ENCODE measurements at places on chromosomes 1 and 21. TPM values are rescaled to one million over a fixed set of nuclear protein-coding genes. Genes with fewer than 3 reads are reported as not detected.

SSU72 gene
- 104 TPM for total RNA-seq

DNA sequence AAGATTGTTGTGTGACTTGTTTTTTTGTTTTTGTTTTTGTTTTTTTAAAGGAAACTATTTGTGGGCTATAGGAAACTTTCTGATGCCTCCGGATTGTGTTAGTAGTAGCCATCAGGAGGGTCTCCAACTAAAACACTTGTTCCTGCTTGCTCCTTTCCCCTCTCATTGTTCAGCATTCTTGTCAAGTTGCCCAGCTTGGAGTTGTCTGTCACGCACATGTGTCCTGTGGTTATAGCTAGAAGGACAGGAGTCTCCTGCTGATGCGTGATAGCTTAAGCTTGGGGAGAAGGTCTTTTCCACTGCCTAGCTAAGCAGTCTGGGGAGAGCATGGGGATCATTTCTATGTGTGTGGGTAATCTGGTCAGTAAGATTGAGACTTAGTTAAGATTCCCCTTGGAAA lies 3.2 kb upstream of the LYPLA2 start:
- no peaks in the 10 kb centered on the region for H3K27me3 ChIP-seq
- DNase-seq = no peak
- H3K4me3 ChIP-seq = no peak overlapping the region
- no peak overlapping the region for H3K27ac ChIP-seq
- peaks cover 54% of the 10 kb centered on the region for H3K36me3 ChIP-seq

MEF2D gene
- 96.8 TPM for total RNA-seq

DNA sequence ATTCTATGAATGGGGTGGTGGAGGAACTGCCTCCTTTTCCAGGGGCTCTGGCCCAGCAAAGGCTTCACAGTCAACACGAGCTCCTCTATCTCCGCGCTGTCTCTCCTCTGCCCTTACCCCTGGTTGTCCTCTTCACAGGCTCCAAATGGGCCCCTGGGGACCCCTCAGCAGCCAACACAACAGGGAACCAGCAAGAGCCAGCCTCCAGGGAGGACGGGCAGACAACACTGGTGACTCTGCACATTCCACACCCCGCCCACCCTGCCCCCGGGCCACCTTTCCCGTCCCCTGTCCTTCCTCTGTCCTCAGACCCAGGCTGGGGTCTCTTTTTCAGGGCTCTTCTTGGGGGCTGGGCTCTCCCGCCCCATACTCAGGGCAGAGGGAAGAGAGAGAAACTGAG lies 17.5 kb upstream of the ETV3 start:
- peaks cover 27% of the 10 kb centered on the region for H3K27me3 ChIP-seq
- no peak for DNase-seq
- peaks cover 31% of the 10 kb centered on the region for H3K4me1 ChIP-seq
- peak overlapping the region; percentile 46 for H3K27ac ChIP-seq
- H3K36me3 ChIP-seq = no peaks in the 10 kb centered on the region

GRCh38 chr1:209999005-209999404 lies 61.0 kb downstream of the SYT14 start:
- no peak for DNase-seq
- H3K27ac ChIP-seq = no peak overlapping the region
- no peaks in the 10 kb centered on the region for H3K36me3 ChIP-seq
- peaks cover 35% of the 10 kb centered on the region for H3K27me3 ChIP-seq
- no peak overlapping the region for H3K4me3 ChIP-seq

CD101 gene
- total RNA-seq = 0.74 TPM

DNA sequence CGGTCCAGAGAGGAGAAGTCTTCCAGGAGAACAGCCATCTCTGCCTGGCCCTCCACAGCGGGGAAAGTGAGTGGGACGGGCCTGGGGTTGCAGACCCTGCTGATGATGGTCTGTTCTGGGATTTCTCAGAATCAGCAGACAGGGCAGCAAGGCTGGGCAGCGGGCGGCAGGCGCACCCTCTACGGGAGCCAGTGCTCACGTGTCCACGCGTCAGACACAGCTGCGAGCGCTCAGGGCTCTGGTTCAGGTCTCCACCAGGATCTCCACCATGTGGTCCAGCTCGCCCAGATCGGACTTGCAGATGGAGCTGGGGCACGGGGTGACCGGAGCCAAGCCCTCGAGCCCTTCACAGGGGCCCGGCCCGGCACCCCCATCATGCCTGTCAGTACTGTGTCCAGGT lies 5.5 kb downstream of the CLCA4 start:
- no peak for DNase-seq
- H3K36me3 ChIP-seq = no peaks in the 10 kb centered on the region
- H3K4me3 ChIP-seq = no peak overlapping the region

AGRN gene
- 13.0 TPM for total RNA-seq

DNA sequence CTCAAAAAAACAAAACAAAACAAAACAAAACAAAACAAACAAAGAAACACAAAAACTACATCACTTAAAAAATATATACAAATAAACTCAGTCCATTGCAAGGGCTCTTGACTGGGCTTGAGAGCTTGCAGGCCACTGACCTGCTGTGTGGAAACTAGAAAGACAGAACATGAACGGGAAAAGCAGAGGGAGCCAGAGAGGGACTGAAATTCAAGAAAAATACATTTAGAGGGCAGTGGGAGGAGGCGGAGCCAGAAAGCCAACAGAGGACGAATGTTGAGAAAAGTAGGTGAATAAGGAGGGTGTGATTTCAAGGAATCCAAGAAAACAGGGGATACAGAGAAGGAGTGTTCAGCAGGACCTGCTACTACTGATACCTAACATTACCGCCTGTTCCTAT lies 41.4 kb upstream of the PLA2G2C start:
- H3K27me3 ChIP-seq = peaks cover 99% of the 10 kb centered on the region
- H3K36me3 ChIP-seq = no peaks in the 10 kb centered on the region
- no peak overlapping the region for H3K27ac ChIP-seq

CLCNKA gene
- total RNA-seq = 0.16 TPM

DNA sequence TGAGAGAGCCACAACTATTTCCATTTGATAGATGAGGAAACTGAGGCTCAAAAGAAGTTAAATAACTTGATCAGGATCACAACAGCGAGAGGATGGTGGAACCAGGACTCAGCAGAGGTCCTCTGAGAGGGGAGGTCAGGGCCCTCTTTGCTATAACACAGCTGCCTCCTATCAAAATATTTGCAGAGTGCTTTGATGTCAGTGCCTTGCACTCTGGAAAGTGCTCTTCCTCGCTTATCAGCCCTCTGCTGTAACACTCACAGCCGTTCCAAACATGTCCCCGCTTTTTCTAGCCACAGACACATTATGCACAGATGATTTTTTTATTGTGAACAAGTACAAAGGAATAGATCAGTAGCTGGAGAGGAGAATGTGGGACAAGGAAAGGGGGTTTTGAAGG lies 71.8 kb upstream of the ARHGAP29 start:
- no peak for DNase-seq
- no peaks in the 10 kb centered on the region for H3K27me3 ChIP-seq

DNA sequence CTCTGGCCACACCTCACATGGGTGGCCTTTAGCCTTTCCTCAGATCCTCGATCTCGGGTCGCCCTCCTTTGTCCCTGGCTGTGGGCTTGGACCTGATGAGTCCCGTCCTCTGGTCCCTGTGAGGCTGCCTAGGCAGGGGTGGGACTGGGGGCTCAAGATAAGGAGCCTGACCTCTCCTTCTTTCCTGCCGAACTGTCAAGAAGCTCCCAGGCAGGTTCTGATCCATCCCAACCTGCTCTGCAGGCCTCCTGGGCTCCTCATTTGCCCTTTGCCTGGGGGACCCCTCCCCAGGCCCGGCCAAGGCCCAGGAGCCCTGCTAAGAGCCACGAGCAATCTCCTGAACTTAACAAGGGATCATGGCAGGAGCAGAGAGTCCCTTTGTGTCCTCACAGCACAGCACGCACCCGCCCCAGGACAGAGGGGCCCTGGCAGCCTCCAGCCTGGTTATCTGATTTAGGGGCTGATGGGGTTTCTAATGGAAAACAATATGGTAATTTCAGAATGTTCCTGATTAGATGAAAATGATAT lies 82.4 kb upstream of the POU3F1 start:
- H3K4me3 ChIP-seq = no peak overlapping the region
- DNase-seq = no peak
- H3K36me3 ChIP-seq = no peaks in the 10 kb centered on the region

- peaks cover 9% of the 10 kb centered on the region for H3K4me1 ChIP-seq
- peaks cover 73% of the 10 kb centered on the region for H3K36me3 ChIP-seq
- H3K27ac ChIP-seq = no peak overlapping the region
- H3K4me3 ChIP-seq = no peak overlapping the region
- no peaks in the 10 kb centered on the region for H3K27me3 ChIP-seq
- DNase-seq = no peak
Observed at GRCh38 chr1:36457691-36458090, 6.5 kb downstream of the MRPS15 start.

- no peaks in the 10 kb centered on the region for H3K27me3 ChIP-seq
- H3K36me3 ChIP-seq = peaks cover 35% of the 10 kb centered on the region
- DNase-seq = no peak
- no peak overlapping the region for H3K27ac ChIP-seq
- no peak overlapping the region for H3K4me3 ChIP-seq
- H3K4me1 ChIP-seq = peaks cover 24% of the 10 kb centered on the region
Observed at GRCh38 chr1:32770741-32771548, 46.2 kb downstream of the YARS1 start.

DNA sequence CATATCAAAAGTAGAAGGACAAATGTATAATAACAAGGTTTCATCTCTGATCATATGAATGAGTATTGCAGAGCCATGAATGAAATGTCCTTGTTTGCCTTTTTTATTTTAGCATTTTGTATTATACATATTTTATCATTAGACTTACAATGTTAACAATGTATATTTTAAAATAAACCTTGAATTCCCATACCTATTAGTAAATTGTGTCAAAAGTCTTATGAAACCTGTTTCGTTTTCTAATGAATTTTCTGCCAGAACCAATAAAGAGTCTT lies 646 bp downstream of the DNAJB4 start:
- DNase-seq = no peak
- no peaks in the 10 kb centered on the region for H3K27me3 ChIP-seq
- H3K27ac ChIP-seq = peak overlapping the region; percentile 93
- peak overlapping the region; percentile 77 for H3K4me3 ChIP-seq
- H3K36me3 ChIP-seq = no peaks in the 10 kb centered on the region
- H3K4me1 ChIP-seq = peaks cover 62% of the 10 kb centered on the region

GRCh38 chr1:185132534-185132933 lies 24.2 kb downstream of the TRMT1L start:
- H3K27me3 ChIP-seq = no peaks in the 10 kb centered on the region
- DNase-seq = no peak
- no peak overlapping the region for H3K4me3 ChIP-seq
- no peaks in the 10 kb centered on the region for H3K4me1 ChIP-seq
- peaks cover 90% of the 10 kb centered on the region for H3K36me3 ChIP-seq

- H3K27ac ChIP-seq = no peak overlapping the region
- H3K27me3 ChIP-seq = no peaks in the 10 kb centered on the region
- DNase-seq = no peak
- peaks cover 87% of the 10 kb centered on the region for H3K36me3 ChIP-seq
- no peak overlapping the region for H3K4me3 ChIP-seq
Observed at GRCh38 chr1:235112297-235113182, 16.1 kb downstream of the TOMM20 start.

DNA sequence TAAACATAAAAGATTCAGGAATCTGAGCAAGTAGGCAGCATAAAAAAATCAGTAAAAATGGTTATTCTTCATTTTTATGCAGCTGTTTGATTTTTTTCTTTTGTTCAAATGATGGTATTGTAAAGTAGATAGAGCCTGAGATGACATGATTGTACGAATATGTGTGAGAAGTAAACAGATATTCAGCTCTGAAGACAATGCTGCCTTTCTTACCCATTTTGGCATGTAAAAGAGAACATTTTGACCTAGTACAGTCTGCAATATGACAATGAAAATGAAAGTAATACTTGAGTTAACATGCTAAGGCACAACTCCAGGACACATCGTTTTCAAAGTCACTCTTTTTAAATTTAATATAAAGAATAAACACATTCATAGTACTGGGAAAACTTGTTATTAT lies 95.7 kb upstream of the NCAM2 start:
- H3K36me3 ChIP-seq = no peaks in the 10 kb centered on the region
- no peak overlapping the region for H3K4me3 ChIP-seq
- no peaks in the 10 kb centered on the region for H3K27me3 ChIP-seq
- DNase-seq = no peak
- peak overlapping the region; percentile 18 for H3K27ac ChIP-seq

DNA sequence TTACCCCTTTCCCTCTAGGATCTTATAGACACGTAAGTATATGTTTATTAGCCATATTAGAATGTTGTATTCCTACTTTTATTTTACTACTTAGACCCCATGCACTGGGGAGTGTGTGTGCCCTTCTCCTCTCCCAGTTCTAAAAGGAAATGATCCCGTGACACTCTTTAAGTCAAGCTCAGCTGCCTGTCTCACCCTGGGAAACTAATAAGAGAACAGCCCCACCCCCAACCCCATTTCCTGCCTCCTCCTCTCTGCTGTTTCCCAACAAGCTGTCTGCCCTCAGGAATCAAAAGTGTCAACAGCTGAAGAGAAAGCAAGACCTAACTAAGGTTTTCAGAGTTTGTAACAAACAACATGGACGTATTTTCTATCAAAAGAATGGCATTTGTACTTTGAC lies 92.6 kb upstream of the VAV3 start:
- no peaks in the 10 kb centered on the region for H3K36me3 ChIP-seq
- peak; percentile 48 for DNase-seq
- no peak overlapping the region for H3K27ac ChIP-seq
- H3K4me3 ChIP-seq = no peak overlapping the region
- H3K27me3 ChIP-seq = no peaks in the 10 kb centered on the region

DNA sequence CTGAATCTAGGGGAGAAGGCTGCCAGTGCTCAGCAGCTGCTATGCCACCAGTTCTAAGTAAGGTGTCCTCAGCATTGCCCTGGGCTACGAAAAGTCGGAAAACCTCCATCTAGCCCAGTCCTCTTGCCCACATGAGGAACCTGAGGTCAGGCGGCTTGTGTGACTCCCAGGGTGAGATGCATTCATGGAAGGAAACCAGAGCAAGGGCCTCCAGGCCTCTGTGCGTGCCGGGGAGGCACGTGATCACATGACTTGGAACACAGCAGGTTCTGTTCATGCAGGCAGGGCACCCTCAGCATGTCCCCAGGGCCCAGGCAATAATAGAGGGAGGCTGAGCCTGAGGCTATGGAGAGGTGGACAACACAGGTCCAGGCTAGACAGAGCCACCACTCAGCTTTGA lies 312.5 kb upstream of the DUSP10 start:
- DNase-seq = no peak
- H3K36me3 ChIP-seq = no peaks in the 10 kb centered on the region
- no peak overlapping the region for H3K27ac ChIP-seq
- H3K4me1 ChIP-seq = no peaks in the 10 kb centered on the region
- no peaks in the 10 kb centered on the region for H3K27me3 ChIP-seq

CDC42SE1 gene
- 24.8 TPM for total RNA-seq

TGFB2 gene
- 4.4 TPM for total RNA-seq

GRCh38 chr1:119898981-119899720 lies 2.8 kb upstream of the ADAM30 start:
- no peaks in the 10 kb centered on the region for H3K4me1 ChIP-seq
- no peak for DNase-seq
- H3K27me3 ChIP-seq = peaks cover 37% of the 10 kb centered on the region
- H3K27ac ChIP-seq = no peak overlapping the region

- DNase-seq = no peak
- H3K27me3 ChIP-seq = no peaks in the 10 kb centered on the region
- no peaks in the 10 kb centered on the region for H3K4me1 ChIP-seq
- no peak overlapping the region for H3K4me3 ChIP-seq
Observed at GRCh38 chr21:42000908-42001307, 9.3 kb downstream of the ZBTB21 start.

HSPB7 gene
- 4,061 TPM for total RNA-seq

- no peak for DNase-seq
- no peak overlapping the region for H3K4me3 ChIP-seq
- no peaks in the 10 kb centered on the region for H3K36me3 ChIP-seq
- H3K4me1 ChIP-seq = peaks cover 9% of the 10 kb centered on the region
Observed at GRCh38 chr1:223653015-223653414, 12.5 kb downstream of the CAPN8 start.
